HTR-8/SVneo (cell line): ENCODE measurements at places on chromosomes 4 and X.
A peak's percentile ranks its signal among the peaks of the same experiment; 100 is the strongest.

- DNase-seq: peak; percentile 63
Observed at GRCh38 chr4:122577808-122578781, 42.8 kb downstream of the IL21 start.

- DNase-seq: no peak
Observed at GRCh38 chr4:63296773-63297172, 1112.5 kb downstream of the TECRL start.

DNA sequence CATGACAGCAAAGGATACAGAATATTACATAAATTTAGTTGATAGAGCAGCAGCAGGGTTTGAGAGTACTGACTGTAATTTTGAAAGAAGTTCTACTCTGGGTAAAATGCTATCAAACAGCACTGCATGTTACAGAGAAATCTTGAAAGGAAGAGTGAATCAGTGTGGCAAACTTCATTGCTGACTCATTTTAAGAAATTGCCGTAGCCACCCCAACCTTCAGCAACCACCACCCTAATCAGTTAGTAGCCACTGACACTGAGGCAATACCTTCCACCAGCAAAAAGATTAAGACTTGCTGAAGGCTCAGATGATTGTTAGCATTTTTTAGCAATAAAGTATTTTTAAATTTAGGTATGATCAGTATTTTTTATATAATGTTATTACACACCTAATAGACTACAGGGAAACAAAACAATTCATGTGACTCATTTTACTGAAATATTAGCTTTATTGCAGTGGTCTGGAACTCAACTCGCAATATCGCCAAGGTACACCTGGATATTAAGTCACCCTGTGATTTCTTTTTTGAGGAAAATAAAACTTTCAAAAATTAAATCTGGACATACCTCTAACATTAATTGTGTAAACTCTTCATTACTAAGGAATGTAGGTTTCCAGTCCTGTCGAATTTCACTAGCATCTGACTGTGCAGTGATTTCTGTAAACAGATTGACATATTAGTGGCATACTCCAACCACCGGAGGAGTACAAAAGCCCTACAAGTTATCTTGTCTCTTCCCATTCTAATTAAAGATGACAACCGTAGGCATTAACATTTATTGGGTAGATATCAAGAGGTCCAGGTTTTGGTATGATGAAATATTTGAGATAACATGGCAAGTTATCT is 71.1 kb downstream of the CLOCK start:
- no peak for DNase-seq

DNA sequence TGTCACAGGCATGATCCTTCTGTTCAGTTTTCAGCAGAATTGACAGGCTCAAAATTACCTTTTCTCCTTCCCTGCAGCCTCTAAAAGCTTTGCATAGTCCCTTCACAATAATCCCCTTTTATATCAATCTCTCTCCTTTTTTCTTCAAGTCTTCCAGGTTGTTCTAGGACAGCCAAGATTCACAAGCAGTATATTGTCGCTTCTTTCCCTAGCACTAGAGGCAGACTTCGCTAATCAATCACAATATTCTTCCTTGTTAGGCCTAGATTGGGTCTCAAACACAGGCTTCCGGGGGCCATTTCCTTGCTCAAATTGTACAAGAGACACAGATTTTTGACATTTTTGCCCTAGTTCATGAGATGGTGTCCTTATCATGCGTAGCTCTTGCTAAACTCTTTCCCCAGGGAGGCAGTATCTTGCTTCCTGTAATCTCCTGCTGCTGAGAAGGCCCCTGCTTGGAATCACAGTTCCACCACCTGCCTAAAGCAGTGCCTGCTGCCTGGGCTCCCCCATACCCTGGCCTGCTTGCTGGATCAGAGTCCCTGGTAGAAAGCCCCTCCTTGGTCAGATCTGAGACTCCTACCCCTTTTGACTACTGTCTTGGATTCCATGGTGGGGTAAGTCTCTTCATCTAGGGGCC is 57.3 kb downstream of the DMP1 start:
- DNase-seq: no peak

GRCh38 chr4:162959046-162959445 is 207.6 kb downstream of the NAF1 start:
- DNase-seq: peak; percentile 25

DNA sequence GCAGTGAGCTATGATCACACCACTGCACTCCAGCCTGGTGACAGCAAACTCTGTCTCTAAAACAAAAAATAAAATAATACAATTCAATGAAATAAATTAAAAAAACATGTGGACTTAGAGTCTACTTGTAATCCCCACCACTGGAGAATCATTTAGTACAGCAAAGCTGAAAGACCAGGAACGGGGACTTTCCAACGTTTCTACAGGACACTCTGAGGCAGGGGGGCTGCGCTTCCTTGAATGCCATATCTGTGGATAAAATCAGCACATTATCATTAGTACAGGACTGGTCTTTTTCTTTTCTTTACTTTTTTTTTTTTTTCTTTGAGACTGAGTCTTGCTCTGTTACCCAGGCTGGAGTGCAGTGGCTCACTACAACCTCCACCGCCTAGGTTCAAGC is 124.8 kb downstream of the MXRA5 start:
- no peak for DNase-seq

- no peak for DNase-seq
Observed at GRCh38 chr4:51855751-51856150, 12.8 kb downstream of the DCUN1D4 start.
